ENCODE measurements at places on chromosomes 11 and 22.

GRCh38 chr22:19896665-19897355, 42.1 kb upstream of the GNB1L start:
- DNase-seq = no peak

DNA sequence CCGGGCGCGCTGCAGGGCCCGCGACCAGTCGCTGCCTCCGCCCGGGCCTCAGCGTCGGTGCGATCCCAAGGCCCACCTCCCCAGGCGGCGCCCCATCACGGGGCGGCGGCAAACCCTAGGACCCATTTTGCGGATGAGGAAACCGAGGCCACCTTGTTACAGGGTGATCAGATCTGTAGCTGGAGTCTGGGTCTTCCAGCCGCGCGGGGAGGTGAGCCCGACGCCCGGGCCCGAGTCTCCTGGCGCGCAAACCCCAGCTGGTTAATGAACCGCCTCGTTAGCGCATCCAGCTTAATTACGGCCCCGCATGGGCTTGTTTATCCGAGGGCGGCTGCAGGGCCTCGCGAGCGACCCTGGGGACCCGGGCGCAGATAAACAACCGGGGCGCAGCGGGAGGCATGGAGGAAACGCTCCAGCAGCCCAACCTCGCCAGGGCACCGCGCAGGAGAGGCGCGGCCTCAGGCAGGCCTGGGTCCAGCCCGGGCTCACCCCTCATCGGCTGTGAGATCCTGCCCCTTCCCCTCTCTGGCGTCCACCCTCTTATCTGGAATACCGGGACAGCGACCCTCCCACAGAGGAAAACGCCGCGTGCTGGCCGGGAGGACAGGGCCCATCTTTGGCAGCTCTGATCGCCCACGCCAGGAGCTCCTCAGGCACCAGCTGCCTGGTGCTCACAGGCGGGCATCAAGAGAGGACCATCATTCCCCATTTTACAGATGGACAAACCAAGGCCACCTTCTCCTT, 14.7 kb downstream of the OTUB1 start:
- no peak for DNase-seq

- DNase-seq = no peak
Measured at GRCh38 chr11:19595840-19596751, 116.5 kb upstream of the NAV2 start.

DNA sequence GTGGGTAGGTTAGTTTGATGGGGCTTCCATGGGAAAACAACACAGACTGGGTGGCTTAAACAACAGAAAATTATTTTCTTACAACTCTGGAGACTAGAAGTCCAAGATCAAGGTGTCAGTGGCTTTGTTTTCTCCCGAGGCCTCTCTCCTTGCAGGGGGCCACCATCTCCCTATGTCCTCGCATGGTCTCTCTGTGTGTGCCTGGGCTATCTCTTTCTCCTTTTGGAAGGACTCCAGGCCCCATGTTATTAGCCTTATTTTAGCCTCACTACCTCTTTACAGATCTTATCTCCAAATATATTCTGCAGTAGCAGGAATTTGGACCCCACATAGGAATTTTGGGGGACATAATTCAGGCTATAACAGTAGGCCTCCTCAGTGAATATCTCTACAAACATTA, 372.7 kb upstream of the FAT3 start:
- DNase-seq = no peak

GRCh38 chr11:134802116-134802515, 390.1 kb upstream of the B3GAT1 start:
- DNase-seq = no peak

DNA sequence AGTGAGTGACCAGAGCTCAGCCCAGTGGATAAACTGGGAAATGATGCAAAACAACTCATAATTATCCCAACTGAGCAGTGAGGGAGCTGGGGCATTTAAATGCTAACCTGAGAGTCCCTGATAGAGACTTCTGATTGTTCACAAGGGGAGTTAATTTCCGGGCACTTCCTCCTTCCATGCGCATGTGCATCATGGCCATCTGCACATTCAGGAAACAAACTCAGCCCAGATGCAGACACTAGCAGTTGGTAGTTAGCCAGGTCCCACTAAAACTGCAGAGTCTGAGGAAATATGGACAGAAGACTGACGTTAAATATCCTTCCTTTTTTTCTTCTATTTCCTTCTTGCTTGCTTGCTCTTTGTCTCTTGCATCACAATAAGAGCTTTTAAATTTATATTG, 852.1 kb upstream of the LRRC4C start:
- no peak for DNase-seq

- DNase-seq = no peak
Measured at GRCh38 chr11:26743622-26744021, 21.8 kb upstream of the SLC5A12 start.

DNA sequence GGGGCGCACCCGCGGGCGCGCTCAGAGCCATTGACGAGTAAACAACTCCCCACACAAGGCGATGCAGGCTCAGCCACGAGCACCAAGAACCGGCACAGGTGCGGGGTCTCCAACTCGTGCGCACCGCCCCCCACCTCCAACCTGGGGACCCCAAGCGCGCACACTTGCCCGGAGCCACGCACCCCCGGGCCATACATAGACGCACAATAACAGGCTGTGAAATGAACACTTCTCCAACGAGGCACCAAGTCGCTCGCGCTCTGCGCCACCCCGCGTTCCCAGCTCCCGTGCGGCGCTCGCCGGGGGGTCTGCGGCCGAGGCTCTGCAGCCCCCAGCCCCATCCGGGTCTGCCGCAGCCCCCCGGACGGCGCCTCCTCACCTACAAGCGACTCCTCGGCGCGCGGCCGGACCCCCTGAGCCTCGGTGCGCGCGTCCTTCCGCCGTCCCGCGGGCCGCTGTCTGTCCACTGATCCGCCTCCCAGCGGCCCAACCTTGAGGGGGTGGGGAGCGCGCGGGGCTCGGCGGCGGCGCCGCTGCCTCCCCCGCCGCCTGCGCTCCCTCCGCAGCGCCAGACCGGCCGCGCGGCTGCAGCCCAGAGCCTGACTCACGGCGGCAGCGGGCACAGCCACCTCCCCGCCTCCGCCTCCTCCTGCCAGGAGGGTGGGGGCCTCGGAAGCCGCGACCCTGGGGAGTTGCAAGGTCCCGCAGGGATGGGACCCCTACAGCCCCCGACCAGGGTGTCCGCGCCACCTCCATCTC, 1.6 kb downstream of the IFITM10 start:
- no peak for DNase-seq

GRCh38 chr11:100602716-100603115, 84.4 kb upstream of the ARHGAP42 start:
- DNase-seq = no peak

Measured in SK-N-MC (cell line).